ENCODE measurements at places on chromosomes 6 and 20.

DNA sequence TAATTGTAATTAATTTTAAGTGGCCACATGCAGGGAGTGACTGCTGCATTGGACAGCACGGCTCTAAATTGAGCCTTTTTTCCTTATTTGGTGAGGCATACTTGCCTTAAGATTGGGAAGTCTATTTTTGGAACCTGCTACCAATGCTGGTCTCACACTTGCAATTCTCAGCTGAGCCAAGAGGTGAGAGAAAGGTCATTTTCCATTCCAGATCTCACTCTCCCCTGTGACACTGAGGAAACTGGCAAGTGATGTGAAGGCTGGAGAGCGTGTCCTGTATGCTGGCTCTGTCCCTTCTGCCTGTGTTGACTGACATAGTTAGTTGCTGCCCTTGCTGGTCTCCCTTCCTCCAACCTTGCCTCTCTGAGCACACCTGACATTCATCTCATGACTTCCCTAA lies 735 bp upstream of the MOG start:
- no peak for DNase-seq

- no peak for DNase-seq
Measured at GRCh38 chr6:125913864-125914351, 42.7 kb upstream of the HINT3 start.

DNA sequence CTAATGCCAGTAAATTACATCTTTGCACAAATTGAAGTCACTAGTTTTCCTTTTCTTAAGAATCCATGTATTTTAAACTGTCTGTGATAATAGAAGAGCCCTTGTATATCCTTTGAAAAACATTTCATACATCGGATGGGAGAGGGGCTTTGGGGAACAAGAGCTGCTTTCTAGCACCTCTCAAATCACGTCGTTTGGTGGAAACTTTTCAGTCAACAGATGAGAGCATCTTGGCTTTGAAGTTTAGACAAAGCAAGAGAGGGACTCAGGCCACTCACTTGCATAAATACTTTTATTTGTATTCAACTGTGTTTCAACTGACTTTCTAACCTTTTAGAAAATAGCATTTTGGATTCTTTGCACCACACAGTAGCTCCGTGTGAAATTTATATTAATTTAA lies 502.3 kb upstream of the IMPG1 start:
- DNase-seq = no peak

DNA sequence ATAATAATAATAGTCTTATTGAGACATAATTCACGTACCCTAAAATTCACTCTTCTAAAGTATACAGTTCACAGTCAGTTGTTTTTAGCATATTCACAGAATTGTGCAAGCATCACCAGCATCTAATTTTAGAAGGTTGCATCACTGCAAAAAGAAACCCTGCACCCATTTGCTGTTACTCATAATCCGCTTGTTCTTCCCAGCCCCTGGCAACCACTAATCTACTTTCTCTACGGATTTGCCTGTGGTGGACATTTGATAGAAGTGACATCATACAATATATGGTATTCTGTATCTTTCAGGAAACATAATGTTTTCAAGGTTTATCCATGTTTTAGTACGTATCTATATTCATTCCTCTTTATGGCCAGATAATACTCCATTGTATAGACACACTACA lies 41.5 kb upstream of the FAM184A start:
- DNase-seq = no peak
